ENCODE measurements at places on chromosomes 2 and 18. TPM values are rescaled to one million over a fixed set of nuclear protein-coding genes. Genes with fewer than 3 reads are reported as not detected.

GRCh38 chr2:205998583-205998982, 87.4 kb downstream of the INO80D start:
- no peak for DNase-seq

- DNase-seq = no peak
Observed at GRCh38 chr2:205692104-205692503, 9.8 kb downstream of the NRP2 start.

GRCh38 chr2:117774716-117775115, 39.8 kb upstream of the DDX18 start:
- no peak for DNase-seq

DNA sequence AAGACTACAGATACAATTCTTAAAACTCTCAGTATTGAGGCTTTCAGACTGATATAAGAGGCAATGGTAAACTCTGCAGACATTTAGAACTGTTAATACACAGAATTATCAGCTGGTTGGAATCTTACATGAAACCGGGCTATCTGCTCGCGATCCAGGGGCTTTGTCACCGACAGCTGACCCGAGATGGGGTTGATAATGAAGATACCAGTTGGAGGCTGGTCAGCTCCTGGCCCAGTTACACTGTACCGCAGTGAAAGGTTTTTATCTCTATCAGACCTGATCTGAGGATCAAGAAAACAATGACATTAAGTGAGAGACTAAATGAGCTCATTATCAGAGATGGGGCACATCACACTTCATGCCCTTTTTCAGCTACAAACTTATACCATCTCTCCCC, 167.3 kb downstream of the CDH2 start:
- no peak for DNase-seq

- DNase-seq = no peak
Observed at GRCh38 chr2:6082625-6083018, 390.4 kb downstream of the SOX11 start.

DNA sequence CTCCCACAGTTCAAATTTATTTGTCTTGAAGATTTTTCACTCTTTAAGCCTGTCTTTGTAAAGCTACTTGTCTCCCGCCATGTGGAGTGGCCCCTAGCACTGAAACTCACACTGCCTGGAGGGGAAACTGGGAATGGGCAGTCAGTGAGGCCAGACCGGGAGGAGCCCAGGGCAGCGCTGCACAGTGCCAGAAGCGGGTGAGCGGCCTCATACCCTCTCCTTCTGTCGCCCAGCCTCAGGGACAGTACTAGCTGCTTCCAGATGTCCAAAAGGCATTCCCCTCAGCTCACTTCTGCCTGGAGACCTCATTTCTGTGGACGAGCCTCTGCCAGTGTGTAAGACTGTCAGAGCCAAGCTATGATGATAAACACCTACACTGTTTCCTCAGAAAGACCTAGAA, 79.9 kb downstream of the SEPTIN10 start:
- DNase-seq = no peak

- no peak for DNase-seq
Observed at GRCh38 chr18:45962461-45962860, 4.7 kb downstream of the EPG5 start.

The DSG3 gene
- 0.03 TPM for total RNA-seq

The C2orf80 gene
- total RNA-seq = not detected

The RTKN gene
- total RNA-seq = 128 TPM

The MSH2 gene
- total RNA-seq = 36.4 TPM

The KLHL30 gene
- 1.1 TPM for total RNA-seq

The KIAA2012 gene
- 0.05 TPM for total RNA-seq

The SP100 gene
- 28.4 TPM for total RNA-seq
